ENCODE measurements at places on chromosomes 12 and 14.

GRCh38 chr12:22047494-22047893 is 1.5 kb downstream of the CMAS start:
- DNase-seq = no peak

- DNase-seq = no peak
These were observed 24.2 kb downstream of the YY1 start for GRCh38 chr14:100263141-100263540.

GRCh38 chr14:103231376-103232019 is 102.5 kb upstream of the EIF5 start:
- no peak for DNase-seq

- DNase-seq = no peak
These were observed 34.1 kb upstream of the FZD10 start for GRCh38 chr12:130127912-130128789.

DNA sequence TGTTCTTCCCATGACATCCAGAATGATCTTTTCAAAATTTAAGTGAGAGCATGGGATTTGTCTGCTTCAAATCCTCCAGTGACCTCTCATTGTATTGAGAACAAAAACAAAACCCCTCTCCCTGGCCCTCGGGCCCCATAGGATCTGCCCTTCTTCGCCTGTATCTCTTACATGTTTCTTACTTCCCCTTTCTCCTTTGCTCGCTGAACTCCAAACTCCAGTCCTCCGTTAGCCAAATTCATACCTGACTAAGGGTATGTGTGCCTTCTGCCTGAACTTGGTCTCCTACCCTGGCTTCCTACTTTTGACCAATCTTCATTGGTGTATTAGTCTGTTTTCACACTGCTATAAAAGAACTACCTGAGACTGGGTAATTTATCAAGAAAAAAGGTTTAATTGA is 13.2 kb upstream of the TSPAN11 start:
- no peak for DNase-seq

DNA sequence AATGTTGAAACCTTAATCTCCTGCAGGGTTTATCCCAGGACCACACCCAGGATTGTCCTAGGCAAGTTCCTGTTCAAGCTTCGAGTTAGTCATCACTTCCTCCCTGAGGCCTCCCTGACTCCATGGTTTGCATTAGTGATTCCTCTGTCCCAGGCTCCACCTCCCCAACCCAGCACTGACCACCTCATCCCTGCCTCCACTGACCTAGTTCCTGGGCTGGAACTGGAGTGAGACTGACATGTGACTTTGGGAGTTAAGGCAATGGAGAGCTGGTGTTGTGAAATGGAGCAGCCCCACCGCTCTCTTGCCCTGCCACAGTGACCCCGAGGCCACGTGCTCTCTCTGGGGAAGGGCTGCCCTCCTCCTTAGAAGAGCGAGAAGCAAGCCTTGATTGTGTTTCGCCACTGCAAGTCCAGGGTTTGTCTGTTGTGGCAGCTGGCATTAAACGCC is 15.8 kb upstream of the DTX1 start:
- DNase-seq = peak; percentile 85

DNA sequence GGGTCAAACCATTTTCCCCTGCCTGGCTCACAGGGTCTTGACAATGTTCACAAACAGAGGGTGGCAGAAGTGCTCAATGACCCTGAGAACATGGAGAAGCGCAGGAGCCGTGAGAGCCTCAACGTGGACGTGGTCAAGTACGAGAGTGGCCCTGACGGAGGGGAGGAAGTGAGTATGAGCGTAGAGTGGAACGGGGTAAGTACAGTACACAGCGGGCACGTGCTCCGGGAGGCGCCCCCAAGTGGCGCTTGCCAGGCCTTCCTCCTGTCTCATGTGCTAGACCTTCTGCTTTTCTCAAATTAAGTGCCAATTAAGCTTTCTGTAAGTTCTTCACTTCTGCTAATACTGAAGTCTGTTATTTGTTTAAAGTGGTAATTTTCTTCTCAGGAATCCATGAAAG is 35.9 kb downstream of the XRCC3 start:
- no peak for DNase-seq

DNA sequence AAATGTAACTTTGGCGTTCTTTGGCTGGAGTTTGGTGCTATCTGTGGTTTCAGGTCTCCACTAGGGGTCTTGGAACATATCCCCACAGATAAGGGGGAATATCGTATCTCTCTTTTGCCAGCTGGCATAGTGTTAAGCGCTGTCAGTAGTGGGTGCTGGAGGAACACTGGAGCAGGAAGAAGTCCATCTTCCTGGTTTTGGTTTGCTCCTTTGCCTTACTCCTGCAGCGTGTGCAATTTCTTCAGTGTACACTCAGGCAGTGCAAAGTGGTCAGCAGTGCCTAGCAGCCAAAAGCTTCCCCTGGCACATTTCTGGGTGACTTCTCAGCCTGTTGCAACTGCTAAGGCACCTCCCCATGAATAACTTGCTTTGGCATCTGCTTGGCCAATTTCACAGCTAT is 11.7 kb upstream of the RIPK3 start:
- no peak for DNase-seq

GRCh38 chr12:98344046-98344930 is 171.1 kb upstream of the TMPO start:
- no peak for DNase-seq

DNA sequence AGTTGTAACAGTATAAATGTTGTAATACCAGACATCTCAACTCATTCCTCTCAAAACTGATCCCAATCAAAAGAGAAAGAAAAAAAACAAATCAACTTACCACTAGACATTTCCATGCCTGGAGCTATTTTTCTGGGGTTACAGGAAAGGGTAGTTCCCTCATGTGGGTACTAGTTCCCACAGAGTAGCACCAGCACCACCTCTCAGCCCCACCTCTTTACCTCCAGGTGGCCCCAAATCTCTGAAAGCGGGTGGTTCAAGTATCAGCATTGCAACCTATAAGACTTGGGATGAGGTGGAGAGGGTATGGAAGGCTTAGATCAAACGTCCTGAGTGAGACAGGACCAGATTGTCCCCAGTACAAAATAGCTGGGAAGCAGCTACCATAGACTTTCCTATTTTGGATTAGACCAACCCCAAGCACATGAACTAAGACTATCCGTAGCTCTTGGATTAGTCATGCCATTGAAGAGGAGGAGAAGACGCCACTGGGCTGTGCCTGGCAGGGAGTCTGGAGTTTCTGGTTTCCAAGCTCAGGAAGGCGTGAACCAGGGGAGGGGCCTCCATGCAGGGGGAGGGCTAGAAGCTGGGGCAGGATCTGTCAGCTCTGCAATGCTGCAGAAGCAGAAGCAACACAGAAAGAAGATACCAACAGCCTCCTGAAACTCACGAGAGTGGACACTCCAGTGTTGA is at the start of gene SLC39A2:
TSS of gene SLC39A2 (plus strand) at position 620 of the 693 bp plus-strand sequence. CDS start 154 bp downstream, outside the sequence.
- DNase-seq = no peak

DNA sequence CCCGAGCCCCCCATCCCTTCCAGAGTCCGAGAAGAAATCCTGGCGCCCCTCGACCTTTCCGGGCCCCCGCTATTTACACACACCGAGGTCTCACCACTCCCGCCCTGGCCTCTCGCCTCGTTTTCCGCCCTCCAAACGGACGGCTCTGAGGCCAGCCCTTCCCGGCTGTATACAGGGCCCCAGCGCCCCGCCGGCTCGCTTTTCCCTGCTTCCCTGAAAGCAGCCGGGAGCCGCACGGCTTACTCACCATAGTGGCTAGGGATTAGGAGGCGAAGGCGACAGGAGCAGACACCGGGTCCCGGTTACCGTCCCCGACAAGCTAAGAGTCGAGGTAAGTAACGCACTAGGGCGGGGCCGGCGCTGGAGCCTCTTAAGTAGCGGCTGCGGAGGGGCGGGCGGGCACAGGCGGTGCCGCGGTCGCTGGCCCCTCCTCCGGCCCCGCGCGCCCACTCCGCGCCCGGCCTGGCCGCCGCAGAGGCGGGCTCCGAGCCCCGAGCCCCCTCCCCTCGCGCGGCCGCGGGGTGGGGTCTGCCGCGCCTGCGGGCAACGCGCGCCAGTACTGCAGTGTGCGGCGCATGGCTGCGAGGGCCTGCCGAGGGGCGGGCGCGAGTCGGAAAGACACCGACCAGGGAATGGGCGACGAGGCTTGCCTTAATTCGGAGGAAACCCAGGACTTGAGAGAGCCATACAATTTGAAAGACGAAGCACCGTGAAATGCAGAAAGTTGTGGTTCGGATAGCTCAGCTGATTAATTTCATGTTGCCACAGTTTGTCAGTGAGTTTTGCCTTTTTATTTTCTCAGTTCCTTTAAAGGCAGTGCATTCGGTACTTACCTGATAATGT is at the start of gene TUBA1B:
TSS of gene TUBA1B (minus strand) at position 345 of the 843 bp plus-strand sequence. CDS start at position 250, 95 bp downstream.
- peak; percentile 68 for DNase-seq

GRCh38 chr14:69699748-69700303 is 67.1 kb upstream of the SRSF5 start:
- DNase-seq = no peak

DNA sequence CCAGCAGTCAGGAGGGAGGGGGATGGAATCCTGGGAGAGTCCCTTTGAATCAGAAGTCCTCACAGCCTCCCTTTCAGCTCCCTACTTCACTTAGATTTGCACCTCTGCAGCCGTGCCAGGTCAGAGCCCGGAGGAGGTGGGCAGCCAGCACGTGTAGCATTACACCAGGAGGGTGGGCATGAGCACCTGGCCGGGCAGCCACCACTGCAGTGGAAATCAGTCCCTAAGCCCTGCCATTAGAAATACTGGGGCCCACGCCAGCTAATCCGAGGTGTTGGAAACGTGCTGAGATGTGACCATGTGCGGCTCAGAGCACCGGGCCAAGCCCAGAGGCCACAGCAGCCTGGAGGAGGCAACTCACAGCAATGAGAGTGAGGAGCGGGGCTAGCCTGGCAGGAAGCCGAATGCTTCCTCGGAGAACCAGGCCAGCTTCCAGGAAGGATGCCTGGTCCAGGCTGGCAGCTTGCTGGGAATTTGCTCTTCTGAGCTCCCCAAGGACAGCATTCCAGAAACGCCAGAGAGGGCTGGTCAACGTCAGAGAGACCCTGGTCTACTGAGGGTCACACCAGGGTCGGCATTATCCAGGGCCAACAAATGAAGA is 9.4 kb upstream of the CACNA2D4 start:
- DNase-seq = no peak

DNA sequence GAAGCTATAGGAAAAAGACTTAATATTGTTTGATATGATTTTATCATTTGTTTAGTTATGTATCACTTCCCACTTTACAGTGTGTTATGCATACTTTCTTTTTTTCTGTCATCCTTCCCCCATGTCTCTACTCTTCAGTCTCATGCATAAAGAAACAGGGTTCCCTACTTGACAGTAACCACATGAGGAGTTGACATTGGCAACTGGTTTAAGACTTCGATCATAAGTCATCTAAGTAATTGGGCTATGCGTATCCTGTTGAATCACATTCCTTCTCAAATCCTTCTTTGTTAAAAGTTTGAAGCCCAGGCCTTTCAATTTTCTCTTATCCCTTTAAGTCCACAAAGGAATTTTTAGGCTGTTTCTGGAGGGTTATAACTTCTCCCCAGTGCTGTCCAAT is 358.7 kb downstream of the RAD51B start:
- no peak for DNase-seq

DNA sequence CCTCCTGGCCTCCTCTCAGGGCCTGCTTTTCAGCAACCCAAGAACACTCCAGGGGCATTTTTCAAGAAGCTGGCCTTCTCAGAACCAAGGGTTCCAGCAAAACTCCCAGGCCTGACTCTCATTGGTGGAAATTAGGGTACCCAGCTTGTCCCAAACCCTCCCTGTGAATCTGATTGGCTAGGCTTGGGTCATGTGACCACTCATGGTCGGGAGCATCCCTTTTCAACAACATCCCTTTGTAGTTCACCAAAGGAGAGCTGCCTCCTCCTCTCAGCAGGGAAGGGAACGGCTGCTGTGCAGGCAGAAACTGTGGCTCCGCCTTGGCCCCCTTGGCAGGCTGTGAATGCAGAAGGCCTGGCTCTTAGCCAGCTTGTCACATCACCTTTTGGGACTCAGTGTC is 94.5 kb downstream of the AACS start:
- DNase-seq = no peak

DNA sequence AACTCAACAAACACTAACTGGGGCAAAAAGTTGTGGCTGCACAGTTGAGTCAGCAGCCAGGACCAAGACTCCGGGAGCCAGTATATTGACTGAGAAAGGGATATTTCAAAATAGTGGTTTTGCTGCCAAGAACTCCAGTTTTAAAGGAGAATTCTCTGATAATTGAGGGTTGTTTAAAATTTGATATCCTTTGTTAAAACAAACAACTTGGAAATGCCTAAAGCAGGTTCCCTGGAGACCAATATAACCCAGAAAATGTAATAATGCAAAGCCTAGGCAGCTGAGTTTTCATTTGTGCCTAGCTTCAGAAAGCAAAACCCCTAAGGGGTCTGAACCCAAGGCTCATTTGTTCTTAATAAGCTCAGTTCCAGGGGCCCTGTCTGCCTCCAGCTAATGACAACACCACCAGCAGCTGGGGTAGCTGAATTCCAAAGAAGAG is 311.7 kb upstream of the CCDC196 start:
- DNase-seq = no peak

Data from SW 1271 (cell line).